ENCODE measurements at places on chromosomes 11 and 22.

DNA sequence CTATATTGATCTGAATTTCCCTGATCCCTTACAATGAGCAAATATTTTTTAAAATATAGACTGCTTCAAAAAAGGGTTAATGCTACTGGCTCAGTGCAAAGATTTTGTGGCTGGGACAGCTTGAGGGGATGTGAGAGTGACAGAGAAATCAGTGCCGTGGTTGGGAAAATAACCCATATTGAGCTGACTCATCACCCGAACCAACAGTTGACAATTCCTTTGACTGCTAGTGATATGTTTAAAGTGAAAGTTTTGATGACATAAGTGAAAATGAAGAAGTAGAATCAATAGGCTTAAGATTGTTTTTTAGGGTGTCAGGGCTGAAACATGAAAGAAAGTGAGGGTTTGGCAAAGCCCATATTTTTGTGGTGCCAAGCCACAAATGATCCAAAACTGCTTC, 257.1 kb upstream of the TENM4 start:
- no peak for DNase-seq

- no peak for DNase-seq
Observed at GRCh38 chr22:39306456-39307361, 12.7 kb downstream of the RPL3 start.

- DNase-seq = no peak
Observed at GRCh38 chr22:50160947-50161346, 9.6 kb upstream of the PANX2 start.

DNA sequence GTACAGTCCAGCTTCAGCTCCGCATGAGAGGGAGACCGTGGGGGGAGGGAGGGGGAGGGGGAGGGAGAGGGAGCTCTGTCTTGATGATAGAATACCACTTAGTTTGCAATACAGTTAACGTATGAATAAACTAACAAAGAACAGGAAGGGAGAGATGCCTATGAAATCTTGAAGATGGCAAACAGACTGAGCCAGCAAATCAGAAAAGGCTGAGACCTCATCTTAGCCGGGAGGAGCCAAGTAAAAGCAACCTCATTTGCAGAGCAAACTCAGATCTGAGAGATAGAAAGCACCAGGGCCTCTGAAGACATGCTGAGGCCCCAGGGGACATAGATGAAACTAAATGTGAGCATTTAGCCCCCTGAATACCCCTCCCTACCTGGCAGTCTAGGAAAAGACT, 23.0 kb downstream of the APLP2 start:
- DNase-seq = no peak

- DNase-seq = no peak
Observed at GRCh38 chr11:10236840-10237239, 57.2 kb downstream of the SBF2 start.

DNA sequence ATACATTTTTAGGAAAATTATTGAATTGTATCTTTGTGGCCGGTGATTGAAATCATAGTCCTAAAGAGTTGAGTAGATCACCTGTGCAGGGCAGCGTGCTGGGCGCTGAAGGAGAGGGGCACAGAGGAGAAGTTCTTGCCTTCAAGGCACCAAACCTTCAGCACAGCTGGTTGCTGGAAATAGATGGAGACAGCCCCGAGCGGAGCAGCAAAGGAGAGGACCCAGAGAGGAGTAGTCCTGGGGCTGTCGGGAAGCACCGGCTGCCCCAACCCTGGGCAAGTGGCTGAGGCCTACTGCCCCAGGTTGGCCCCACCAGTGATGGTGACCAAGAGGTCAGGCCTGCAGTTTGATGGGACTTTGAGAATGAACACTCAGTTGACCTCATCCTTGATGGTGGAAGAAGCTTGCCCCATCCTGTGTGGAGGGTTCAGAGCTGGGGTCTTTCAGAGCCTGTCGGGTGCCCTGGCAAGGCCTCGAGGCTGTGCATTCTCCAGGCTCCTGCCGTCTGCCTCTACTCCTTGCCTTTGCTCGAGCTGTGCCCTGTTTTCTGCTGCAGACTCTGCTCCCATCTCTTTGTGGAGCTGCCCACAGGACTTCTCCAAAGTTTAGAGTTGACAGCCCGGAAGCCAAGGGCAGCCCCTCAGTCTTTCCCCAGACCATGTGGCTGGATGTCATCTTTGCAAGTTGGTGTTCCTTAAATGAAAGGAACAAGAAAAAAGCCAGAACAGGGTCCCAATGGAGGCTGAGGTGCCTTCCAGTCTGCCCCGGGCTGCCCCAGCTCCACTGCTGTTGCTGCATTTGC, 285.1 kb downstream of the TBC1D22A start:
- DNase-seq = no peak

DNA sequence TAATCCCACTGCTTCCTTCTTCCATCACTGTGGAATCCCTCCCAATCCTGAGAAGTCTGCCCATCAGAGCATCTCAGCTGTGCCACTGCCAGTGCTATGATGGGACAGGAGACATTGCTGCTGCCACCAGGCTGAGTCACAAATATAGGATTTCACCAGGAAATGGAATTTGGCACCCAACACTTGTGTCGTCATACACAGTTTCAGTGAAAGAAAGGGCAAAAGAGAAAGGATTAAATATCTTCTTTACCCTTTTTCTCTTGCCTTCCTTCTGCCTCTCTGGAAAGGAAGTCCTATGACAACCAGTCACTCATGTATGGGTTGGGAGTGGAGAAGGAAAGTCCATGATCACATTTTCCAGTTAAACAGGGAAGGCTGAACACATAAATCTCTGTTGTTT, 133.4 kb downstream of the SPON1 start:
- DNase-seq = no peak

DNA sequence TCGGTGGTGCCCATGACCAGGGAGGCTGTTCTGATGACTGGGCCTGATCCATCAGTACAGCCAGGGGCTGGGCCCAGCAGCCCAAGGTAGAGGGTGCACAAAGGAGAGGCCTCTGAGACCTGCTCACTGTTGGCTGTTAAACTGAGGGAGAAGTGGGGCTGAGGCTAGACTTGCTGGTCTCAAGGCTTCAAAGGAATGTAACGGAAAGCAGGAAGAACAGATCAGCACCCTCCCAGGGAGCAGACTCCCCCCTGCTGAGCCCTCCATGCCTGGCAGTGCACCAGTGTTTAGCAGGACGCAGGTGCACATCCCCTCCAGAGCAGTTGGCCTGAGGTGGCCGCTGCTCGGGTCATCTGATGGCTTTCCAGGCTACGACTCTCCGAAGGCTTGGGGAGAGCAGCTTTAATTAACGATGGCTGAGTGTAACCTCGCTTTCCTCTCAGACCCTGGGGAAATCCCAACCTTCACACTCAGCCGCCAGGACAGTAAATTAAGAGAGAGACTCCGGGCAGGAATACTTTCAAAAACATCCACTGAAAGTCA, 255.7 kb upstream of the NARS2 start:
- DNase-seq = no peak

GRCh38 chr11:35483131-35483820, 42.1 kb downstream of the PAMR1 start:
- no peak for DNase-seq

DNA sequence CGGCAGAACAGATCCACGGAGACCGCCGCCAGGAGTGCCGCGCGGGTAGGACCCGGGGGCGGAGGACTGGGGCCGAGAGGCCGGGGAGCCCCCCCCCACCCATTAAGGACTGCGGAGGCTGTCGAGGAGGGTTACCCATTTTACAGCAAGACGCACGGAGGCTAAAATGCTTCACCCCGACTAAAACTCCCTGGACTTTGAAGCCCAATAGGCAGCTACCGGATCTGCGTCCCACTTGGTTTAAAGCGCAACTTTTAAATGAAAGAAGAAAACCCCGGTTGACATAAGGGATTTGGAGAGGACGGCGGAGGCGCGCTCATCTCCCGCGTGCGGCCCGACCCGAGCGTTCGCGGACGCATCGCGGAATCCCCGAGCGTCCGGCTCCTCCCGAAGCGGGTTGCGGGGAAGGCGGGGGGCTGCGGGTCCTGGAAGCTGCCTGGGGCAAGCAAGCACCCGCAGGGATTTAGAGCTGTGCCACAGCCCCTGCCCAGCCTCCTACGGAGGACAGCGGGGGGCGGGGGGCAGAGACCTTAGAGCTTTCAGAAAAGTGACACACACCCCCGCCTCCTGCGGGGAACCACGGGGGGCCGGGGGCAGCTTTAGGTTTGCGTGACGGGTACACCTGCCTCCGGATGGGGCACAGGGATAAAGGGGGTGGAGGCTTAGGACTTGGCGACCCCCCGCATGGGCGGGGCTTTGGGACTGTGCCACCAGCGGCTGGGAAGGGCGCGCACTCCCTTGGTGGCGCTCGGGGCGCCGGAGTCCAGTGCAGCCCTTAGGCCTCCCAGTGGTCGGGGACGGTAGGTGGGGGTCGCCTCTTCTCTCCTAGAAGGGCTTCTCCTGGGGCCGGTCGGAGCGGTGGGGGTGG, 760 bp upstream of the CELSR1 start:
- no peak for DNase-seq

- DNase-seq = no peak
Observed at GRCh38 chr22:42773167-42773566, 52.5 kb upstream of the A4GALT start.

DNA sequence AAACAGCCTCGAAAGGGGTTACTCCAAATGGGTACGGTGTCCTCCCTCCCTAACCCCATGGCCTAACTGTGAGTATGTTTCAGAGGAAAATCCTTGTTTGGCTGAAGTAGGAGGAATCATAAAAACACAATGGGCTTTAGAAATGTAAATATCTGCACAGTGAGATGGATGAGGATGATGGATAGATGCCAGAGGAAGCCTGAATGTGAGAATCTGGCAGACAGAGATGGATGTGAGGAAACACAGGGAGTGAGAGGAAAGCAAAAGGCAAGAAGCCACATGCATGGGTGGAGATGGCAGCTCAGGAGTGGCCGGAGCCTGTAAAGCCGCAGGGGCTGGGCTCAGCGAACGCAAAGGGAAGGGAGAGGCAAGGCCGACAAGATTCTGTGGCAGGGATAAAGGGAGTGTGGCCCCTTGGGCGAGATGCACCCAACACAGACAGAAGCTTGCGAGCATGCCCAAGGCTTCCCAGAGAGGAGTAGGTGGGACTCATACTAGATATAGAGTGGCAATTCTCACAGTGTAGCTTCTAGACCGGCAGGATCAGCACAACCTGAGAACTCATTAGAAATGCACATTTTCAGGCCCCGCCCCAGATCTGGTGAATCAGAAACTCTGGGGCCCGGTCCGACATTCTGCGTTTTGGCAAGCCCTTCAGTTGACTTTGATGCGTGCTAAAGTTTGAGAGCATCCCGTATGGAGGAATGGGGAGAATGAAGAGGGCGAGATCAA, 237.3 kb upstream of the CADM1 start:
- DNase-seq = no peak

Data from HTR-8/SVneo (cell line).